Osteocyte (in vitro differentiated cells): ENCODE measurements at places on chromosomes 5 and 9. TPM values are rescaled to one million over a fixed set of nuclear protein-coding genes. Genes with fewer than 3 reads are reported as not detected.

The C8G gene
- 1.3 and 1.7 TPM in 2 replicates for total RNA-seq

The OBP2B gene
- not detected in 2 replicates for total RNA-seq

The PCDHA1 gene
- not detected in 2 replicates for total RNA-seq

The UAP1L1 gene
- total RNA-seq = 34.2 and 38.3 TPM in 2 replicates

The CD74 gene
- not detected in 2 replicates for total RNA-seq

The KIF24 gene
- 1.4 and 1.5 TPM in 2 replicates for total RNA-seq

The DOCK2 gene
- total RNA-seq = 11.6 and 12.4 TPM in 2 replicates

The ADGRV1 gene
- total RNA-seq = 0.89 and 0.99 TPM in 2 replicates

The SLC6A18 gene
- not detected in 2 replicates for total RNA-seq

The TRIM36 gene
- 11.1 and 13.3 TPM in 2 replicates for total RNA-seq

The DMGDH gene
- 1.1 and 2.4 TPM in 2 replicates for total RNA-seq

The SPATA31D4 gene
- total RNA-seq = not detected in 2 replicates

The SPINK6 gene
- total RNA-seq = not detected in 2 replicates

The ADGRD2 gene
- not detected in 2 replicates for total RNA-seq
